ENCODE measurements at places on chromosomes 11 and 22.

DNA sequence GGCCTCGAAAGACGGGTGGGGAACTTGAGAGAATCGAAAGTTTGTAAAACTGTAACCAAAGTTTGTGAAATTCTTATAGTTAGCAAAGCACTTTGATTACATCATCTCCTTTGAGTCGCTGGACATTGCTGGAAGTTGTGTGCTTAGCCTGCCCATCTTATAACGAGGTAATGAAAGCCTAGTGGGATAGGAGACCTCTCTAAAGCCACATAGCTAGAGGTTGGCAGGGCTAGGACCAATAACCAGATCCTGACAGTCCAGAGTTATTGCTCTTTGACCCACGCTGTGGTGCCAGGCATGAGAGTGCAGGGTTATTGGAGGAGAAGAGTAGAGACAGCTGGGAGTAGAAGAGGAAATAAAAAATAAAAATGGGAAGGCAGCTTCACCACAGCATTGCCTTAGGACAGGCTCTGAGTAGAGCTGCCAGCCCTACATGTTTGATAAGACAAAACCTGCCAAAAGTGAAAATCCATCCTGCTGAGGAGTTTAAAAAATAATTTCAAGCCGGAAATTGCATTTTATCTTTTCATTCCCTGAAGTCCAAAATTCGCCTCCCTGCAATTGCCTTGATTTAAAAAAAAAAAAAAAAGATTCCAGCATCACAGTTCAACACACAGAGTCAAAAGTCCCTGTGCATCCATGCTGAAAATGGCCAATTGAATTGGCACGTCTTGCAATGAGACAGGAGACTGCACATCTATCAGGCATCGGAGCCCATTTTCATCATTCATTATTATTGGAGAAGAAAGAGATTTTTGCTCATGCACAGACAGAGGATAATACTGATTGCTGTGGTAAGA lies 225.5 kb upstream of the POU2AF2 start:
- DNase-seq: no peak

DNA sequence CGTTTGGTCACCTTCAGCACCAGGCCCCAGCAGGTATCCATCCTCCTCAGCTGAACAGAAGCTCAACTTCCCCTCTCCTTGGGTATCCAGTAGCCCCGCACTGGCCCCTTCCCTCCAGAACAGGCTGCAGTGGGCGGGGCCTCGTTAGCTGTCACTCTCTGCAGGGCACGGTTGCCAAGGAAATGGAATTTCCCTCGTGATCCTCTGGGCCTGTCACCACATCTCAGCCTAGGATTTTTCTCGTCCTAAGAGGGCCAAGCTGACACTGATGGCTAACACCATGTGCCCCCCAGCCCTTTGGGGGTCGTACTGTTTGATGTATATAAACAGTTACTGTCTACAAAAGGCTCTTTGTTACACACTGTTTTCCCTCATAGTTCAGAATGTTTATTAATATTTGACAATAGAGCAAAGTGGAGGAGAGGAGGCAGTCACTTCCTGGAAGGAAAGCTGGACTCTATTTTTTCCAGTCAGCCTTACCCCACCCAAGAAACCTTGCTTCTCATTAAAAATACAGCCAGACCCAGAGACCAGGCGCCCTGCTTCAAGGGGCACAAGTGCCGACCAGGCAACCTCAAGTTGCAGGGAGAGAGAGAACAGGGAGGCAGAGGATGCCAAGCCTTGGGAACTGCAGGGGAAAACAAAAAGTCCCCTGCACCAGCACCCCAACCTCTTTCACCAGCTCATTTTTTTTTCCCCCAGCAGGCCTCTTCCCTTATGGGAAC lies 44.5 kb downstream of the FEZ1 start:
- DNase-seq: no peak

DNA sequence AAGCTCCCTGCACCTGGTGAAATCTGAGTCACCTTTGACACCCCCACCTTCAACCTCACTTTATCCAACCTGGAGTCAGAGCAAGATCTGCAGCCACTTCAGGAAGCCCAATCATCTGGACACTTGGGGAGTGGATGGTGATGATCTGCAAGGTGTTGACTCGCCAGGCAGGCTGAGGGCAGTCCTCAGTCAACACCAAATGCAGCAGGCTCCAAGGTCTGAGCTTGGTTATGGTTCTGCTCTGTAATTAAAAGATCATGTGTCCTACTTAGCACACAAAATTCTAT lies 446.9 kb downstream of the BRD1 start:
- no peak for DNase-seq

GRCh38 chr11:93718057-93718563 lies 23.2 kb downstream of the TAF1D start:
- no peak for DNase-seq

GRCh38 chr11:119202554-119202953 lies 3.6 kb upstream of the CBL start:
- DNase-seq: no peak

GRCh38 chr11:95547186-95547585 lies 242.4 kb downstream of the FAM76B start:
- no peak for DNase-seq

- DNase-seq: no peak
Measured at GRCh38 chr11:67691149-67691548, 16.7 kb upstream of the ALDH3B2 start.

GRCh38 chr11:117520201-117520600 lies 192.5 kb downstream of the CEP164 start:
- no peak for DNase-seq

DNA sequence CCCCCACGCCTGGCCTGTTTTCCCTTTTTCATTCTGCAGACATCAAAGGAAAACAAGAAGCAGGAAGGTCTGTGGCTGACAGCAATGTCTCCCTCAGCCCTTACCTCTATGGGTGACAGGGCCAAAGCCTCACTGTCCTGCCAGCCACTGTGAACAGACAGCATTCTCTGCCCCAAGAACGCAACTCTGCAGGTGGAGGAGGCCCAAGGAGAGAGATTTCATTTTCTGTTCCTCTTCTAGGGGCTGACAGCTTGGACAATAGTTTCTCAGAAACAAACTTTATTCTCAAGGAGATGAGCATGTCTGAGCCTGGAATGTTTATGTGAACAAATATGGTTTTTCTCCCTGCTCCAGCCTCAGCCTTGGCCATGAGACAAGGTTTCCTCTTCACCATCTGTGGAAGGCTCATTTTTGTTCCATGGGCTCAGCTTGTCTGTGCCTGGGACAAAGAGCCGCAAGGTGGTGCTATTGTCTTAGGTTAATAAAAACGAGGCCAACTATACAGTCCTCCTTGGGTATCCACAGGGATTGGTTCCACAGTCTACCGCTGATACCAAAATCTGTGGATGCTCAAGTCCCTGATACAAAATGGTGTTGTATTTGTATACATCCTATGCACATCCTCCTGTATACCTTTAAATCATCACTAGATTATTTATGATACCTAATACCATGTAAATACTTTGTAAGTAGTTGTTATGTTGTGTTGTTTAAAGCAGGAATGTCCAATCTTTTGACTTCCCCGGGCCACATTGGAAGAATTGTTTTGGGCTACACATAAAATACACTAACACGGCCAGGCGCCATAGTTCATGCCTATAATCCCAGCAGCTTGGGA lies 5.8 kb downstream of the PIWIL3 start:
- no peak for DNase-seq

GRCh38 chr11:126683766-126684728 lies 316.5 kb downstream of the KIRREL3 start:
- DNase-seq: no peak

GRCh38 chr11:79668575-79668974 lies 227.7 kb upstream of the TENM4 start:
- no peak for DNase-seq

GRCh38 chr11:32081129-32081641 lies 9.7 kb upstream of the RCN1 start:
- no peak for DNase-seq

GRCh38 chr11:60251485-60252212 lies 8.7 kb upstream of the MS4A4E start:
- no peak for DNase-seq

DNA sequence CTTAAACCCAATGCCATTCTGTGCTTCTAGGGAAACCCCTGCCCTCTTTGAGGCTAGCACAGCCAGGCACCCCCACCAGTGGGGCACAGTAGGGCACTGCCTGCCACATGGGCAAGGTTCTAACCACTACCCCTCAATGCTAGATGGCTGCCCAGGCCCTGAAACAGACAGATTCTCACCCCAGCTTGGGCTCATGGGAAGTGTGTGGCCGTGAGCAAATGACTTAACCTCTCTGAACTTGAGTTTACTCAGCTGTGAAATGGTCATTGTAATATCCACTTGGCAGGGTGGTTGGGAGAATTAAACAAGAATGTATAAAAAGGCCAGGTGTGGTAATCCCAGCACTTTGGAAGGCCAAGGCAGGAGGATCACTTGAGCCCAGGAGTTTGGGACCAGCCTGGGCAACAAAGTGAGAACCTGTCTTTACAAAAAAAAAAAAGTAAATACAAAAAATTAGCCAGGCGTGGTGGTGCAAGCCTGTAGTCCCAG lies 22.4 kb downstream of the C22orf23 start:
- DNase-seq: no peak

- no peak for DNase-seq
Measured at GRCh38 chr11:78699609-78700135, 125.0 kb upstream of the NARS2 start.

- DNase-seq: no peak
Measured at GRCh38 chr11:643849-644738, 7.0 kb downstream of the DRD4 start.

DNA sequence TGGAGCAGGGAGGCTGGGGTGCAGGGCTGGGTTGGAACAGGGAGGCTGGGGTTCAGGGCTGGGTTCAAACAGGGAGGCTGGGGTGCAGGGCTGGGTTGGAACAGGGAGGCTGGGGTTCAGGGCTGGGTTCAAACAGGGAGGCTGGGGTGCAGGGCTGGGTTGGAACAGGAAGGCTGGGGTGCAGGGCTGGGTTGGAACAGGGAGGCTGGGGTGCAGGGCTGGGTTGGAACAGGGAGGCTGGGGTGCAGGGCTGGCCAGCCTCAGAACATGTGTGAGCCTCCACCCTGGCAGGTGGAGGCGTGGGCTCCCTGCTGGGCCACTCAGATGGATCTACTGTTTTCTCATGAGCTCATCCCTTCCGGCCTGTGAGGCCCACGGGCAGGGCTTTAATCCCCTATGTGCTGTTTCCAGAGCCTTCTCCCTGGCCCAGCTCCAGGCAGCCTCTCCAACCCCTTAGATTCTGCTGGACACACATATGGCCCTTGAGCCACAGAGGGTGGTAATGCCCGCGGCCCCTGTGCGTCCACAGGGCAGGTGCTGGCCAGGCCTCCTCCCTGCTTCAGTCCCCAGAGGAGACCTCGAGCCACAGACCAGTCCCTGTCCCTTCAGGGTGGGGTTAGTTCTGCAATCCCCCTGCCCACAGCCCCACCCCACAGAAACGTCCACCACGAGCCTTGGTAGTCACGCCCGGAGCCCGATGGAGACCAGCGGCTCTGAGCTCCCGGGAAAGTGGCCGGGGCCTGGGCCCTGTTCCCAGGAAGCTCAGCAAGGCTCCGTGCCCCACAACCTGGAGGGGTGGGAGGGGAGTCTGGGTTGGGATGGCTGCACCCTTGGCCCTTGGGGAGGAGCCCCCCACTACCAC lies 197.9 kb downstream of the BRD1 start:
- no peak for DNase-seq

DNA sequence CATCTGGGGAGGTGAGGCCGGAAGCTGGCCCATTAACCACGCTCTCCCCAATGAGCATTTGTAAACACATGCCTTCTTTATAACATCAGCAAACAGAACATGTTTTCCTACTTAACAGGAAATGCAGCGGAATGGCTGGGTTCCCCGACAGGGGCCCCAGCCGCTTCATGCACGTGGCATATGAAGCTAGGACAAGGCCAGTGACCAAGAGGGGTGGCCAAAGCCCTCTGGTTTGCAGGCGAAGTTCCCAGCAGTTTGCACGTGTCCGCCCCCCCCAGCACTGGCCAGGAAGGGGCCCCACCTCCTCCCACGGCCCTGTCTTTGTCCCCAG lies 38.7 kb upstream of the LINC01488 start:
- no peak for DNase-seq

DNA sequence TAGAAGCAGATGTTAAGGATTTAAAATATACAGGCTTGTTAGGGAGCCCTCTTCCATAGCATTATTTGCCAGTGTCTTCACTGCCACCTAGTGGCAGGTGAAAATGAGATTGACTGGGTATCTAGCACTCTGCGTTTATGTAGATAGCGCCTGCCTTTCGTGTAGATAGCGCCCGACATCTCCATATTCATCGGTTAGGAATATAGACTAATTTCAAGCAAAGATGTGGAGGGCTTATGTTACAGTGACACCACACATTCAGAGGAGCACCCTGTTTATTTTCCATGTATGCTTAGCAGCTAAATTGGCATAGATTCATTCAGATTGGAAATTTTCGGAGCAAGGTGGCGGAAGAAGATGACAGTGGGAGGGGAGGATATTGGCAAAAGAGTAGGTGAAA lies 72.0 kb downstream of the SLC5A12 start:
- no peak for DNase-seq

- no peak for DNase-seq
Measured at GRCh38 chr22:36355362-36355761, 32.4 kb downstream of the MYH9 start.

DNA sequence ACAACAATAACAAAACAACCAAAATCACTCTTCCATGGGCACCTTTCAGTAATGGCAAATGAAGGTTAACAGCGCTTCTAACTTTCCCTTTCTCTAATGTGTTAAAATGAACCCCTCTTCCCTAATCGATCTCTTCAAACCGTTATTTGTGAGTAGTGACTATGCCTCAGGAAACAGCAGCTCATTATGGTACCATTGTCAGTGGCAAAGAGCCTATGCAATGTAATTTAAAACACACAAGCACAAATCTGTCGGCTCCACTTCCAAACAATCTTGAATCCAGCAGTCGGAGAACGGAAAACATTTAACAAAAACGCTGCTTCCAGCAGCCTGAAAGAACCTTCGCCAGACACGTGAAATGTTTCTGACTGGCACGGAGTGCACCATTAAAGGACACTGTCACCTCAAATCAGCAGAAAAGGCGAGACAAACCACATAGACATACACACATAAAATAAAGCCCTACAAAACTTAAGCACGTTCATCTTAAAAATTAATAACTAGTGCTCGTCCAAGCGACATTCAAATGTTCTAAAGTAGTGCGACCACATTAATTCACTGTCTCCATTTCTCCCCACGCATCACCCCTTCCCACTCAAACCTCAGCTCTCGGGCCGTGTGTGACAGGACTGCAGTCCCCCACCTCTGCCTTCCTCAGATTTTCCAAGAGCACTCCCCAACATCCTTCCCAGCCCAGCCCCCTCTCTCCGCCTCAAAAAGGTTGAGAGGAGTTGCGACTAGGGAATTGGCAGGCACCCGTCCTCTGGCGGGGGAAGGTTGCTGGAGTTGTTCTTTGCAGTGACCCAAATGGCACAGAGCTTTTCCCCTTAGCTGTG lies 748 bp downstream of the RAB30 start:
- DNase-seq: no peak

- no peak for DNase-seq
Measured at GRCh38 chr11:132876239-132876638, 656.1 kb downstream of the OPCML start.

- no peak for DNase-seq
Measured at GRCh38 chr11:59954219-59954847, 9.5 kb upstream of the OOSP4A start.
